ENCODE measurements at places on chromosomes 11 and 22. TPM values are rescaled to one million over a fixed set of nuclear protein-coding genes. Genes with fewer than 3 reads are reported as not detected.

The HOATZ gene
- total RNA-seq: not detected

The TMEM132A gene
- total RNA-seq: 168 TPM

The TESMIN gene
- 3.1 TPM for total RNA-seq

The PATE2 gene
- total RNA-seq: not detected

The AP1B1 gene
- total RNA-seq: 29.6 TPM

The DENND6B gene
- 2.7 TPM for total RNA-seq

The SPON1 gene
- not detected for total RNA-seq

The KCNJ1 gene
- total RNA-seq: not detected

The DGKZ gene
- total RNA-seq: 48.9 TPM

The LMO1 gene
- 2.9 TPM for total RNA-seq

The PRG3 gene
- total RNA-seq: not detected

The GRM5 gene
- not detected for total RNA-seq

The MAML2 gene
- 2.7 TPM for total RNA-seq

The TPBGL gene
- total RNA-seq: 0.22 TPM

The CLTCL1 gene
- 4.6 TPM for total RNA-seq

The MPPED2 gene
- total RNA-seq: not detected

The SLC37A2 gene
- total RNA-seq: 0.10 TPM

The TTLL1 gene
- total RNA-seq: 1.9 TPM

The PKP3 gene
- 34.2 TPM for total RNA-seq

The PDGFB gene
- 4.5 TPM for total RNA-seq

The MEI1 gene
- not detected for total RNA-seq

The POU2AF2 gene
- not detected for total RNA-seq
